Bronchial epithelial cell (primary cell): ENCODE measurements at places on chromosomes 4 and X.

DNA sequence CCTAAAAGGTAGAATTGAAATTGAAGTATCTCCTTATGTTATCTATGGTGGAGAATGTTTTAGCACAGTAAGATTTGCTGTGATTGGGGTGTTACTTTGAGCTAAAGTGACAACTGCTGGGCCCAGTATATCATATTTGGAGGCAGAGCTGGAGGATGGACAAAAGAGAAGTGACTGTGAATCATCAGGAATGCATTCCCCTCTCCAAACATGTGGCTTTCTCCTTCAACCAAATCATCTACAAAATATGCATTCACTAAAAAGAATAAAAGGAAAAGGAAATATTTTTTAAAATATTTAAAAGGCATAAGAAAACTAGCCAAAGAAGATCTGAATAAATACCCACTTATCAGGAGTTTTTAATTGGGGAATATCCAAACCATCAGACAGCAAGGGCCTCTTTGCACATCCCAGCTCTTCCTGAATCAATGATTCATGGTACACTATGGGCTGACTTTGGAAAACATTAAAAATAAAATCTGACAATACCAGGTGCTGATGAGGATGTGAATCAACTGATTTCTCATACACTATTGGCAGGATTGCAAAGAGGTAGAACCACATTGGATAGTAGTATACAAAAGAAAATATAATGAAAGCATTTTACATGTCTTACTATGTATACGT, 671.7 kb upstream of the NR3C2 start:
- peak; percentile 69 for DNase-seq

DNA sequence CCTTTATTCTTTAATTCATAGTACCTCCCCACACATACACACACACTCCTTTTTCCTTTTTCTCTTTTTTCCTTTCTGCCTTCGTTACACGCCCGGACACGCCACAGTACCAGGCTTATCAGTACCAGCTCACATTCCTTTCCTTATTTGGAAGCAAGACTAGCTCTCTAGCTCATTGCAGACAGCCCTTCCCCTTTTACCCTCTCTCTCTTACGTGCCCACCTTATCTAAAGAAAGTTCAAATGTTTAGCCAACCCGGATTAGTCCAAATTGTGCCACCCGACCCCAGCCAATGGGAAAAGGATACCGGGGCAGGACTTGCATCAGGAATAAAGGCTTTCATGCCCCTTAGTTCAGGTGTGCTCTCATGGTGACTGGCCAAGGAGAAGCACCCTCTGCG, 194.7 kb upstream of the VCX3A start:
- DNase-seq = peak; percentile 61

GRCh38 chrX:6311540-6311939, 82.9 kb upstream of the NLGN4X start:
- no peak for DNase-seq

- no peak for DNase-seq
Observed at GRCh38 chrX:45344594-45344993, 143.9 kb upstream of the DIPK2B start.

- no peak for DNase-seq
Observed at GRCh38 chr4:113732-114131, 10.6 kb upstream of the ZNF718 start.

- DNase-seq = no peak
Observed at GRCh38 chrX:134543288-134543687, 83.3 kb downstream of the HPRT1 start.

DNA sequence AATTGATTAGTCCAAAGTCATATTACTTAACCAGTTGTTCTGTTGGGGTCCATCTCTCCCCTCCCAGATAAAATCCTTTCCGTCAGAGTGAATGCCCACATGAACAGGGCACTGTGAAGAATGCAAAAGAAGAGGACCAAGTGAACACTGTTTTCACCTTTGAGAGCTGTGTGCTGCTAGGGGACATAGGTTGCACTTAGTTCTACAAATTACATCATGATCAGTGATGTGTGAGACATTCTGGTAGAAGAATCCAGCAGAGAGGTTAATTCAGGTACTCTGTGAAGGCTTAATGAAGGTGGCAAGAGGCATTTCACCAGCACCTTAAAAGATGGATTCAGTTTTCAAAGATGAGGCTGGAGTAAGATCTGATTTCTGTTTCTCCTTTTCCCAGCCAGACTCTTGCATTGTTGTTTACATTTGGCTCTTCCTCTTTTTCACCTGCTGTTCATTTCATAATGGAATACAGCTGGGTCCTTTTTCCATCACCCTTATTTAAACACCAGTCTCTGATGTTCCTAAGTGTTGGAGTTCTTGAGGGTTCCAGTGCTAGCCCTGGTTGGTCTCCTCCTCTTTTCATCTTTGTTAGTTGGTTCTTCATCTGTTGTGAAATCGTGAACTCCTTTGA, 10.9 kb downstream of the GAB1 start:
- DNase-seq = no peak

DNA sequence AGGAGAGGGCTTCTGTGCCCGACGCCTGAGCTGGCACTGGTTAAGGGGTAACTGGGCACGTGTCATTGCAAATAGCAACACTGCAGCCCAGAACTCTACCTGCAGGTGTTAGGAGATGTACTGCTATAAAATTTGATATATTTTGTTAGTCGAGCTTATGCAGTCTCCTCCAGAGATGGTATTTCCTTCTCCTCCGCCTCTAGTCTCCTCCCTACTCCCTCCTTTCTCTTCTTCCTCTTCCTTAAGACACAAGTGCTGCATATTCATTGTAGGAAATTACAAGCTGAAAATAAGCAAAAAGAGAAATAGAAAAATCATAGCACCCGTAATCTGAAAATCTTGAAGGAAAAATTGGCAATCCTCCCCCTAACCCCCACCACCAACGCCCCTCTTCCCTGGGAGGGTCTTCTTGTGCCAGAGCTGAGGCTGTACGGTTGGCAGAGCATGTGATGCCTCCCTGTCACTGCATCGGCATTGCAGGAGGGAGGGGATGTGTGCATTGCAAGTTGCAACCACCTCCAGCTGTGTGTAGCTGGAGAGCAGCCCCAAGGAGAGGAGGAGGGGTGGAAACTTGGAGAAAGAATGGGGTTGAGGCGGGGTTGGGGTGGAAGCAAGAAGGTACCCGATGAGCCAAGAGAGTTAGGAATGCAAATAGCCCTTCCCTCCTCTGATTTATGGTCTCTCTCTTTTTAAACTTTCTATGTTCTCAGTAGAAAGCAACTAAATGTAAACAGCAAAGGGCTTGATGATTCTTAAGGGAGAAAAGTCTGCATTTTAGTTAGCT, 48.3 kb upstream of the MND1 start:
- peak; percentile 20 for DNase-seq

GRCh38 chr4:186584912-186585311, 29.5 kb upstream of the MTNR1A start:
- no peak for DNase-seq

DNA sequence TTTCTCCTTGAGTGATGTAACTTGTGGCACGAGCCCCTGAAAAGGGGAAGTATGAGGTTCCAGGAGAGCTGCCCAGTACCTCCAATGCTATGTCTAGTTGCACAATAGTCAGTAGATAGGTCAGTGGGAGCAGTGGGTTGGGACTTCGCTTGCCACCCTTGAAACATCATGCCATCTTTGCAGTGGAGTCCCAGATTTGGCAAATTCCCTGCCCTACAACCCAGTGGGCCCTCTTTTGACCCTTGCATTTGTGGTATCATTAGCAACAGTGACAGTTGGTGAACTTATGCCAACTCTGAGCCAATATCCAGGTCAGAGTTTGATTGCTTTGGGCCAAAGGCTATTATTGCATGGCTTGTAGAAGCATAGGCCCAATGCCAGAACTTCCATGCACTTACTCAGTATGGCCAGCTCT, 12.3 kb downstream of the FHL1 start:
- no peak for DNase-seq
